CD4-positive, alpha-beta T cell treated with Interleukin-15 for 4 hours (primary cell): ENCODE measurements at places on chromosomes 1 and 21.

DNA sequence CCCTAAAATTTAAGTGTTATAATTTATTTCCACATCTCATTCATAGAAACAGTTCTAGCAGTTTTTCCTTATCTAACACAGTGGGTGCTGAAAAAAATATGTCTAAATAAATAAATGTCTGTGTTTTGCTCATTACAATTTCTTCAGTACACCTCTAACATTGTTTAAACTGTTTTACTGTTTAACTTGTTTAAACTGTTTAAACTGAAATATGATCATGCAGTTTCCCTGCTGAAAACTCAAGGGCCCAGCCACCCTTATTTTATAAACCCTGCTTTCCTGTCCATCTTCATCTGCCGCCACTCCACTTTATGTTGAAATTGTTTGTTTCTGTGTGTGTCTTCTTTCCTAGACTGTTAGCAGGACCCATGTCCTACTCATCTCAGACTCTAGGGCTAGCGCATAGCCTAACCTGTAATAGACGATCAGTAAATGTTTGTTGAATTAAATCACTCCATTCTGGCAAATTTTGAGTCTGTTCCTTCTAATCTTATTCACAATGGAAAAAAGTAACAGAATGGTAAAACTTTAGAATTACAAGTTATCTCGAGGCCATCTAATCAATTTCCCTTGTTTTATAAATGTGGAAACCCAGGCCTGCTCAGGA is 9.4 kb upstream of the PIK3C2B start:
- DNase-seq = no peak

DNA sequence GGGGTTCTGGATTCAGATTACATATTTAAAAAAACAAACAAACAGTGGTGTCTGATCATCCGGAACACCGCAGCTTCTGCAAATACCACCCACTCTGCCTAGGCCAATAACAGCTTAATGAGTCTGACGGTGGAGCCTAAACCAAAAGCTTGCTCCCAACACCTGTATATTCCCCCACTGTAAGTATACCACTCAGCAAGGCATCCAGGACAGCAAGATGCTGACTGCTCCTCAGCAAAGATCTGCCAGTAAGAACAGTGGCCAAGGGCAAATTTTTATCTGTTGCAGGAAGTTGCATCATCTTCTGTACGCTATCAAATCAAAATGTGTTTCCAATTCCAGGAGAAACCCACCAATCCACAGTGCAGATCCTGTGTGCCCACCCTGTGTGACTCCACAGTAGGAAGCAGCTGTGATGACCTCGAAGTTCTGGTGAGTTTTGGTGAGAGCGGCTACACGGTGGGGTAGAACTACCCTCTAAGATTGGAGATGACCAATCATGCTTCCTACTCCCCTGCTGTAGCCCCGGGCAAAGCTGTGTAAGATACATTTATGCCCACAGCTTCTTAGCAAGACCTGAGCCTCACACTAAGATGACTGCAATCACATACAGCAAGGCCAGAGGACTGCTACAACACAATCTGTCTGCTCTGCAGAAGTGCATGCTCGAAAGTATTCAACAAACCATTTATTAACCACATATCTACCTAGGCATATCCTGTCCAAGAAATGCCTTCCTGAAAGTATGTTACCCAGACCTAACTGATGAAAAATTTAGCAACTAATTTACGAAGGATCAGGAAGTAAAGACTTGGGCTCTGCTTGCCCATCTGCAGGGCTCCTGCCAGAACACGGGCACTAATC is 30.5 kb downstream of the SIPA1L2 start:
- DNase-seq = no peak

GRCh38 chr1:172165403-172165802 is 255.1 kb upstream of the C1orf105 start:
- DNase-seq = no peak

GRCh38 chr1:232951180-232951579 is 769 bp downstream of the NTPCR start:
- DNase-seq = peak; percentile 20

- no peak for DNase-seq
These were observed 688.9 kb upstream of the ADGRL2 start for GRCh38 chr1:81111818-81112217.

GRCh38 chr1:114105421-114105979 is 48.2 kb downstream of the SYT6 start:
- no peak for DNase-seq

DNA sequence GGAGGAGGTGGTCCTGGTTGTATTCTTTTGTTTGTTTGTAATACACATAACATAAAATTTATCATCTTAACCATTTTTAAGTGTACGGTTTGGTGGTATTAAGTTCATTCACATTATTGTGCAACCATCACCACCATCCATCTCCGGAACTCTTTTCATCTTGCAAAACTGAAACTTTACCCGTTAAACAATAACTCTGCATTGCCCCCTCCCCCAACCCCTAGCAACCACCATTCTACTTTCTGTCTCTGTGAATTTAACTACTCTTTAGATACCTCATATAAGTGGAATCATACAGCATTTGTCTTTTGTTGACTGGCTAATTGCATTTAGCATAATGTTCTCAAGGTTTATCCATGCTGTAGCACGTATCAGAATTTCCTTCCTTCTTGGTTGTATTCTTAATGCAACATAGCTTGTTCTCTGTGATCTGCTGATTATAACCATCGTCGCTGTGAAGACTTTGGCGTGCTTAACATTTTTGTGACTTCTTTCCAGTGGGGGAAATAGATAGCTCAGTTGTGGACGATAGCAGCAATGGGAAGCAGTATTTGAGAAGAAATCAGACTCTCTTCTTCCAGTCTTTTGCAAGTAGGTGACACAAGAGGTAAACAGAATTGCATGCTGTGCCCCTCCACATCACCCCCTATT is 117.5 kb upstream of the HOOK1 start:
- peak; percentile 15 for DNase-seq

DNA sequence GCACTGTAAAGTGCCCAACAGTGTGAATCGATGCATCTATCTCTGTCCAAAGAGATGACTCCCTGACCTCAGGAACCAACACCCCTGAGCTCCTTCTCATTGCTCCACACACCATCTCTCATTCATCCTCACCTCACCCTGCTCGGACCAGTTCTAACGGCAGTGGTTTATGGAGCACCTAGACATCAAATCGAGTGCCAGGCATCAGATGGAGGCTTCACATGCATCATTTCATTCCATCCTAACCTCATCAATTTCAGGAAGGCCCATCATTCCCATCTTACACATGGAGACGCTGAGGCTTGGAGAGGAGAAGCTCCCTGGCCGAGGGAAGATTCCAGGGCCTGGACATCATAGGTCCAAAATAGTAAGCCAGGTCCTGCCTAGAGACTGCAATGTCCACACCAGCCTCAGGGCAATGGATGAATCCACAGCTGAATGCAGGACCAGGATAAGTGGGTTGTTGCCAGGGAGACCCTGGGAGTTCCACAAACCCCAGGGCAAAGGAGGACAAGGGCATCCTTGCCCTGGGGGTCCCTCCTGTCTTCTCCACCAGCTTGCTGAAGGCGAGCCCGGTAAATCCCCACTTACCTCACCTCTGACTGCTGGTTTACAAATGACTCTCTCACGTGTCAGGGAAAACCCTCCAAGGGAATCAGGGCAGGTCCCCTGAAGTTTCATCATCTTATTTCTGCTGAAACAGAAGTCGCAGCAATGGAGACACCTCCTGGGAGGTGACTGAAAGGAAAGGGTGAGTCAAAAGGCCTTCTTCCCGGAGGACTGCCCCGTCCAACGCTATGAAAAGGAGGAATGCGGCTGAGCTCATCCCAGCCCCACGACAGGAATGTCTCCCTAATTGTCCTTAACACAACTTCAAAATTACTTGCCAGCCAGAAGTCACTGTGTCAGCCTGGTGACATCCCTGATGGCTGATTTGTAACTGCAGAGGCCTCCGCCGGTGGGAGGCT is 9.0 kb upstream of the IFFO2 start:
- no peak for DNase-seq

DNA sequence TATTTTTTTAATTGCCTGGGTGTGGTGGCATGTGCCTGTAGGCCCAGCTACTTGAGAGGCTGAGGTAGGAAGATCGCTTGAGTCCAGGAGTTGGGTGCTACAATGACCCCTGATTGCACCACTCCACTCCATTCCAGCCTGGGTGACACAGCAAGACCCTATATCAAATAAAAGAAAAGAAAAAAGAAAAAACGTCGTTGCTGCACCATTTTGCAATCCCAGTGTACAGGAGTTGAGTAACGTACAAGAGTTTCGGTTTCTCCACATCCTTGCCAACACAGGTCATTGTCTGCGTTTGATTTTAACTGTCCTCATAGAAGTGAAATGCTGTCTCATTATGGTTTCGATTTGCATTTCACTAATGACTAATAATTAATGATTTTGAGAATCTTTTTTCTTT is 7.9 kb downstream of the ZNF684 start:
- DNase-seq = no peak

DNA sequence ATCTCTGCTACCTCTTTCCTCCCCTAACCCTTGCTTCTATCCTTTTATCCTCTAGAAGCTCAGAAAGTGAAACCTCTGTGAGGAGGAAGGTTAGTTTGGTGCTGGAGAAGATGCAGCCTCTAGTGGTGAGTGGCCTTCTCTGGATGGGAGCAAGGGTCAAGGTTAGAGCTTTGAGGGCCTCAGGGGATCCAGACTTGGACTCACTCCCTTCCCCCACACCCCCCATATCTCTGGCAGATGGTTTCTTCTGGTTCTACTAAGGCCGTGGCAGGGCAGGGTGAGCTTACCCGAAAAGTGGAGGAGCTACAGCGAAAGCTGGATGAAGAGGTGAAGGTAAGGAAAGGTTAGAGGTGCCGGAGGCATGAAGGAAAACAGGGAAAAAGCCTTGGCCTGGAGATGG is 9.2 kb downstream of the CGN start:
- DNase-seq = no peak

DNA sequence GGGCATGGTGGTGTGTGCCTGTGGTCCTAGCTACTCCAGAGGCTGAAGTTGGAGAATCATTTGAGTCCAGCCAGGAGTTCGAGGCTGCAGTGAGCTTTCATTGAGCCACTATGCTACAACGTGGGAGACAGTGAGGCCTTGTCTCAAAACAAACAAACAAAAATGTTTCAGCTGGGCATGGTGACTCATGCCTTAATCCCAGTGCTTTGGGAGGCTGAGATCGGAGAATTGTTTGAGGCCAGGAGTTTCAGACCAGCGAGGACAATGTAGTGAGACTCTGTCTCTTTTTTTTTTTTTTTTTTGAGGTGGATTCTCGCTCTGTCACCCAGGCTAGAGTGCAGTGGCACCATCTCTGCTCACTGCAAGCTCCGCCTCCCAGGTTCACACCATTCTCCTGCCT is 5.0 kb upstream of the RPL5 start:
- no peak for DNase-seq

DNA sequence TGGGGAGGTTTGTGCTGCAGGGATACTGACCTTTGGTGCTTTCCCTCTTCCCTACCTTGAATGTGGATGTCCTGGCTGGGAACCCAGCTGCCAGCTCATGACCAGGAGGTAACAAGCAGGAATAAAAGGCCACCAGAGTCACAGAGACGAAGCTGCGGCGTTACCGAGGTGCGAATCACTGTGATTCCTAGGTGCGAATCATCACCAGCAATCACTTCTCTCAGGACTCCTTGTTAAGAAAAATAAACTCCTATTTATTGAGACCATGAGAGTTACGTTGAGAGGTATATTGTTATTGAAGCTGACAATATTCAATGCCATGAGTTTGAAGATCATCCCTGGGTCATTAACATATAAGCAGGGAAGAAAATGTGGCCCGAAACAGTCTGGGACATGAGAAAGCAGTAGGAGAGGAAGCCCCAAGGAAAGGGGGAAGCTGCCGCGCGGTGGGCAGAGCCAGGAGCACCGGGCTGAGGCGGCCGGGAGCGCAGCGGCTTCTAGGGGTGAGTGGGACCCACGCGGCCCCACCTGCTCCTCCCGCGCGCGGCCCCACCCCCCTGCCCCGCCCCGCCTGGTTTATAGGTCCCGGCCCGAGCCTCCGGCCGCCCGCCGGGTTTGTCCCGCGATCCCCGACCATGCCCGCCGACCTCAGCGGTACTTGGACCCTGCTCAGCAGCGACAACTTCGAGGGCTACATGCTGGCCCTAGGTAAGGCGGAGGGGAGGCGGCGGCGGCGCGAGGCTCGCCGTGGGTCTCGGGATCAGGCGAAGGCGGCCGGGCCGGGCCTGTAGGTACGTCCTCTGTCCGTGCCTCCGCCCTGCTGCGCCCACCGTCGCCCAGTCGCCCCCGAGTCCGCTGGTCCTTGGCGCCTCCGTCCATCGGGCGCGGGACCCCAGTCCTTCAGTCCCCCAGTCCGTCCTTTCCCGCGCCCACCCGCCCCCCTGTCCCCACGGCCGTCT is at the start of gene RBP7:
TSS of gene RBP7 (plus strand) at position 605 of the 959 bp plus-strand sequence. CDS start at position 636, 31 bp downstream.
- no peak for DNase-seq

DNA sequence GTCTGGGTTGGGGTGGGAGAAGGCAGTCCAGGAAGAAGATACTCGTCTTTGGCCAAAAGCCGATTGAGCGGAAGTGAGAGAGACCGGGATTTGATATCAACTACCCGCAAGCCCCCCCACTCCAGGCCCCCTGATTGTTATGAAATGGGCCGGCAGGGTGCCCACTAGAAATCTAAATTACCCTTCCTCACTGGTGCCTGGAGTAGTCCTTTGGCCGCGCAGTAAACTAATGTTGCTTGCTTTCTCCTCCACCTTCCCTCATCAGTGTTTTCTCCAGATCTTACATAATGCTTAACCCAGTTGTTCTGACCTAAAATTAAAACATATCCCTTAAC is 119.2 kb upstream of the BARHL2 start:
- DNase-seq = no peak

DNA sequence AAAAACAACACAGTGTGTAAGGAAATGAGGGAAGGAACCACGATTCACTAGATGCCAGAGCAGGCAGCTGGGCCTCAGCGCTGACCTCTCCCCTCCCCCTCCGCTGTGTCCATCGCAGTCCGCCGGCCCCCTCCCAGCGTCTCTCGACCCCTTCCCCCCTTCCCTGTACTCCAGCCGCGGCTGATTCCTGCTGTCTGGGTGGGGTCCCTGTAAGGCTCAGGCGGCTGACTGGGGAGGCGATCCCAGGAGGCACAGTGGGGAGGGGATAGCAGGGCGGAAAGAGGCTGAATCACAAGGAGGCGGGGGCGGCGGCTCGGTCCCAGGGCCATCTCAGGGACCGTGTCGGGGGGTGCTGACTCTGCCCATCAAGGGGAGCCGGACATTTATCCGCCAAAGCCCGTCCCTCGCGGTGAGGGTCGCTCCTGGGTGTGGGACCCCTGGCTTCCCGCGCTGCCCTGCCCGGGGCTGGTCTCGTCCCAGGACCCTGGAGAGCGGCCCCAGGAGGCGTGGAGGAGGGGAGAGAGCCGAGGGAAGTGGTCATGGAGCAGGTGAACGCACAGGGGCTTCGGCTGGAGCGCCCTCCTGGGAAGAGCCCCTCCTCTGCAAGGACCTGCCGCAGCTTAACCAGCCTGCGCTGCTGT is 241.9 kb downstream of the PTPRU start:
- DNase-seq = no peak

- no peak for DNase-seq
These were observed 162.4 kb downstream of the ZSCAN20 start for GRCh38 chr1:33634806-33635205.

GRCh38 chr1:23699280-23700179 is 7.9 kb downstream of the RPL11 start:
- no peak for DNase-seq
